Activated naive CD4-positive, alpha-beta T cell treated with Interleukin-2 at 50 U/mL for 16 hours (primary cell): ENCODE measurements at places on chromosomes 11 and 22.

- DNase-seq, result no peak
These were observed 9.5 kb upstream of the NAALAD2 start for GRCh38 chr11:90124946-90125345.

DNA sequence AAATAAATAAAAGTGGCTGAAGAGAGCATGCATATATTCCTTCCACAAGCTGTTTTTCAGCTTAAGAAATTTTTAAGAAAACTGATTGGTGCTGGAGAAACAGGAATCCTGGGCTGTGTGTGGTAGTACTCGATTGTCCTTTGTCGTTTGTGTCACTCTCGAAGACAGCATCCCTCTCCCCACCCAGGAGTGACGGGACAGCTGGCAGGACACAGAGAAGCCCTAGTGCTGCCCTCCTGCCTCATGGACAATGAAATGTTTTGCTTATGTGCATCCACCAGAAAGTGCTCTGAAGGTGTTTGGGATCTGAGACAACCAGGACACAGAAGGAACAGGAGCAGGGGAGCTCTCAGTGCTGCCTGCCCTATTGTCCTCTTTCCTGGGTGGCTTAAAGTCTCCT, 12.8 kb downstream of the PLAAT4 start:
- no peak for DNase-seq

DNA sequence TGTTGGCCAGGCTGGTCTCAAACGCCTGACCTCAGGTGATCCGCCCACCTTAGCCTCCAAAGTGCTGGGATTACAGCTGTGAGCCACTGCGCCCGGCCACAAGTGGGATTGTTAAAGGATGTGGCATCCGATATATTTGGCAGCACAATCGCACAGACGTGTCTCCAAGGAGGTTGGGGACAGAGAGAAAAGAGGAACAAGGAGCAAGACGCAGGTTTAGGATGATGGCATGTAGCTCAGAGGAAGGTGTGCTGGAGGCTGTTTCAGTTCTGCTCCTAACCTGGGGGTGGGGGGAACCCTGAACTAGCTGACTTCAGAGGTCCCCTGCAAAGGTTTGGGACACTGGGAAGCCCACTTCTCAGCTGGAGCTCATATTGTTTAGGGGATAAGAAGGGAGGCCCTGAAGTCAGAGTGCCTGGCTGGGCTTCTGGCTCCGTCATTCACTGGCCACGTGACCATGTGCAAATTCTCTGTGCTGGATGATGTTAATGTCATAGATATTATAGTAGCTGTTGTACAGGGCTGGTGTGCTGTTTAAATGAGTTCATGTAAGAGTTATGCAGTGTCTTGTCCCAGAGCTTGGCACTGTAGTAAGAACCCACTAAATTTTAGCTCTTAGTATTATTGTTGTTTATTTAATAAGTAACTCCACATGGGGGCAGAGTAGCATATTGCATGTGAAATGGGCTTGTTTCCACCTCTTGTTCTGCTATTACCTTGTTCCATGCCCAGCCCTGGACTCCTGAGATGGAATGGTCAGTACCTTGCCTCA, 129.7 kb downstream of the ST3GAL4 start:
- no peak for DNase-seq

- no peak for DNase-seq
These were observed 541.9 kb upstream of the CADM1 start for GRCh38 chr11:116046127-116046526.

DNA sequence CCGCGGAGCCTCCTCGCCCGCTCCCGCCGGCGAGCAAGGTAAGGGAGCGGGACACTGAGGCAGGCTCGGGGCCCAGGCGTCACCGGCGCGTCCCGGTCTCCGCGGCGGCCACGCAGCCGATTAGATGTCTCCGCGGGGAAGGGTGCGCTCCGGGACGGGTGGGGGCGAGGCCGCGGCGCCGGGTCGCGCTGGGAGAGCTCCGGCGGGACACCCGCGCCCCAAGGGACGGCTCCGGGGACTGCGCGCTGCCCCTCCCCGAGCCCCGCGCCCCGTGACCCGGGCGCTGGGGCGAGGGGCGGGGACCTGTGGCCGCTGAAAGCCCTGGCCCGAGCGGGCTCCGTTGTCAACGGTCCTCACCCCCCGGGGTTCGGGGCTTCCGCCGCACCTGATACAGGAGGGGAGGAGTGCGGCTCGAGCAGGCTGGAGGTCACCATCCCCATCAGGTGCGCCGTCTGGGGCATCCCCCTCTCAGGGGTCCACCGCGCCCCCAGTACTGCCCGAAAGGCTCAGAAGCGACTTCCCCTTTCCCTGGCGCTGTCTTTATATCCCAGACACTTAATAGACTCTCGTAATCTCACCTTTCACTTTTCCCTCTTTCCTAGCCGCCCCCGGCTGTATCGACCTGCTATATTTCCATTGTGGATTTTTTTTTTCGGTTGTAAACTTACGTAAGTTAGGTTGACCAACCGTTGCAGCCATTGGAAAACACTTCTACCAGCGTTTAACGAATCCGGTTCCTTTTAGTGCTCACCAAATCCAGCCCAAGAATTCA, 573 bp downstream of the PPFIA1 start:
- peak; percentile 53 for DNase-seq

GRCh38 chr22:49803737-49804375, 23.8 kb downstream of the BRD1 start:
- no peak for DNase-seq

DNA sequence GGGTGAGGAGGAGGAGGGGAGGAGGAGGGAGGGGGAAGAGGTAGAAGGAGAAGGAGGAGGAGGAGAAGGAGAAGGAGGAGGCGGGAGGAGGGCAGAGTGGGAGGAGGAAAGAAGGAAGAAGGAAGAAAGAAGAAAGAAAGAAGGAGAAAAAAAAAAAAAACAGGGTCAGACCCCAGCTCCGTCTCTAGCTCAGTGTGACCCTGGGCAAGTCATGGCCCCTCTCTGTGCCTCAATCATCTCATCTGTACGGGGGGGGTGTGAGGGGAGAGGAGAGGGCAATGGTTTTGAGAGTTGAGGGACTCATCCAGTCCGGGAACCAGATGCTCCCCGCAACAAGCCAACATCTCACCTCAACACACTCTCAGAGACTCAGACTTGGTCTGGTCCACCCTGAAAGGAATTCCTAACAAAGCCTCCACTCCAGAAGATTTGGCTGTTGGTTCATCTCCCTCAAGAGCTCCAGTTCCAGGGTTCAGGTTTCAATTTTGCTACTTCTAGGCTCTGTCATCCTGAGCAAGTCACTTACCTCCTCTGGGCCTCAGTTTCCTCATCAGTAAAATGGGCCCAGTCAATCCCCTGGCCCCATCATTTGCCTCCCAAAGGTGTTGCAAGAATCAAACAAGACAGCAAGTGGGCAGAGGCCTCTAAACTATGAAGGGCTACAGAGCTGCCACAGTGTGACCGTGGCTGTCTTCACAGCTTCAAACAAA, 7.7 kb downstream of the CARD10 start:
- DNase-seq, result no peak

- DNase-seq, result no peak
These were observed at the start of gene CREB3L1 for GRCh38 chr11:46277622-46278386. Gene CREB3L1 (plus strand): TSS chr11:46277662. CDS start chr11:46278112, 450 bp downstream.

- no peak for DNase-seq
These were observed 13.4 kb downstream of the SEC14L4 start for GRCh38 chr22:30492144-30492543.
